Vagina (tissue), 2 donors: ENCODE measurements at places on chromosomes 6 and 20. TPM values are rescaled to one million over a fixed set of nuclear protein-coding genes. Genes with fewer than 3 reads are reported as not detected.

GRCh38 chr20:37543828-37544227 is 16.2 kb upstream of the BLCAP start:
- no peaks in the 10 kb centered on the region for H3K36me3 ChIP-seq
- H3K27ac ChIP-seq, result no peak overlapping the region
- no peaks in the 10 kb centered on the region for H3K27me3 ChIP-seq
- H3K4me1 ChIP-seq, result no peaks in the 10 kb centered on the region

- no peak for DNase-seq
- H3K4me3 ChIP-seq, result no peak overlapping the region
- no peaks in the 10 kb centered on the region for H3K36me3 ChIP-seq
- H3K27ac ChIP-seq, result no peak overlapping the region
- H3K27me3 ChIP-seq, result no peaks in the 10 kb centered on the region
Observed at GRCh38 chr6:161217628-161218027, 56.2 kb downstream of the AGPAT4 start.

DNA sequence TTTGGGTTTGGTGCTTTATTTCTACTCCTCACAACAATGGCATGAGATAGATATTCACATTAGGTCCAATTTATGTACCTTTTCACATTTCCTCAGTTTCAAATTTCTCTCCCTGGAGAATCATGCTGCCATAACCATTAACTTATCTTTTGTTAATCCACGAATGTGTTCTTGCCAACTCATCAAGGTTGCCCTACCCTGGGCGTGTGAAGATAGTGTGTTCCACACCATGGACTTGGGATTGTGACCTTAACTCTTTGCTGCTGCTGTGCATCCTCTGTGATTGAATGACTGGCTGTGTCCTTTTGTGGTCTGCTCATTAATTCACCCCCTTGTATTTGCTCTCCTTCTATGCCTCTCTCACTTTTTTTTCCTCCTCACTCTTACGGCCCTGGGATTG is 34.2 kb upstream of the SNRPB2 start:
- no peaks in the 10 kb centered on the region for H3K4me1 ChIP-seq
- H3K36me3 ChIP-seq, result no peaks in the 10 kb centered on the region
- no peak for DNase-seq
- H3K4me3 ChIP-seq, result no peak overlapping the region
- H3K27ac ChIP-seq, result no peak overlapping the region

GRCh38 chr6:14072084-14072483 is 45.5 kb upstream of the CD83 start:
- no peaks in the 10 kb centered on the region for H3K27me3 ChIP-seq
- no peak overlapping the region for H3K4me3 ChIP-seq
- H3K36me3 ChIP-seq, result no peaks in the 10 kb centered on the region
- no peak overlapping the region for H3K27ac ChIP-seq
- no peak for DNase-seq

BEND6 gene
- 1.5 TPM for total RNA-seq
